ENCODE measurements at places on chromosomes 13 and 19.

DNA sequence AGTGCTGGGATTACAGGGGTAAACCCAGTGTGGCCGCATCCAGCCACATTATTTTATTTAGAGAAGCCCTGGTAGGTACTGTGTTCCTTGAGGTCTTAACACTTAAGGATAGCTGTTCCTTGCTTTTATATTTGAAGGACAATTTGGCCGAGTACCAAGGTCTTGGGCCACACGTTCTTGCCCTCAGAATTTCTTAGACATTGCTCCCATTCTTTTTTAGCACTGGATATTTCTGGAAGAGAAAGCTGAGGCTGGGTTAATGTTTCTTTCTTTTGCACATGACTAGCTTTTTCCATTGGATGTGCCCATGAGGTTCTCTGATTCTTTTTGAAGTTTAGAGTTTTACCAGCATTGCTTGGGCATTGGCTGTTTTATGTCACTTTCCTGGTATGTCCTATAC lies 5.5 kb upstream of the RNF113B start:
- no peak for DNase-seq

DNA sequence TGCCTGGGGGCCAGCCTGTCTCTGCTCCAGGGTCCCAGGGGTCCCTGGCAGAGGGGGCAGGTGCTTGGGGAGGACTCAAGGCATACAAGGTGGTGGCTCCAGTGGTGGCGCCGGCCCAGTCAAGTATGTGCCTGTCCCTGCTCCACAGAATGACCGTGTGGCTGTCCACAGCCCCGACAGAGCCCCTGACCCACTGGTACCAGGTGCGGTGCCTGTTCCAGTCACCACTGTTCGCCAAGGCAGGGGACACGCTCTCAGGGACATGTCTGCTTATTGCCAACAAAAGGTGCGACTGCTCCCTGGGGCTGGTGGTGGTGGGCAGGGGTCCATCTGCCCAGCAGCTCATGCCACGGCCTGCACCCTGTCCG lies 8.2 kb downstream of the YIPF2 start:
- DNase-seq = no peak

DNA sequence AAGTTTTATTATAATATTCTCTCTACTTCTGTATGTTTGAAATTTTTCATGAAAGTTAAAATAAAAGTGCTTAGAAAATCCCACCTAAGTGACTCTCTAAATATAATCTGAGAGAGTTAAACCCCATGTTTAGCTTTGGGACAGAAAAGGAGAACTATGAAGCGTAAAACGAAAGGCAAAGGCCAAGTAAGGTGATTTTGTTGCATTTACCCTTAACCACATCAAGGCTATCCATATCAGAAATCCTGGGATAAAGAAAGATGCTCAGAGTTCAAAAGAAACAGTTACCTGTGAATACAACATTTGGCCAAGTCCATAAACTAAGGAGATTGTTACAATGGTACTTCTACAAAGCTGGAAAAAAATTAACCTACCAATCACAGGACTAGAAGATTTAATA lies 31.3 kb downstream of the UBL3 start:
- no peak for DNase-seq

- peak; percentile 80 for DNase-seq
These were observed 2.8 kb upstream of the CIRBP start for GRCh38 chr19:1266129-1266915.

DNA sequence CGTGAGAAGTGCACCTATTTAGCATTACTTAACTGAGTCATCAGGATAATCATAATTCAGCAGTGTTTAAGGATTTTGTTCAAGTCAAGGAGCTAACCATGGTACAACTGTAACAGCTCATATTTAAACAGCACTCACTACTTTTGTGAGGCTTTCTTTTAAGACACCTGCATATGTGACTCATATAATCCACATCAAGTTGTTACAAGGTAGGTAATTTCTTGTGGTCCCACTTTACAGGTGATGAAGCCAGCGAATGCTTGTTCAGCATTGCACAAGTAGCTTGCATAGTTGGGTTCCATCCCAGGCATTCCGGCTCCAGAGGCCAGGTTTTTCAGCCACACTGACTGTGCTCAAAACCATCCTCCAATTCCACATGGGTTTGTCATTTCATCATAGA lies 569.2 kb downstream of the MYO16 start:
- no peak for DNase-seq

DNA sequence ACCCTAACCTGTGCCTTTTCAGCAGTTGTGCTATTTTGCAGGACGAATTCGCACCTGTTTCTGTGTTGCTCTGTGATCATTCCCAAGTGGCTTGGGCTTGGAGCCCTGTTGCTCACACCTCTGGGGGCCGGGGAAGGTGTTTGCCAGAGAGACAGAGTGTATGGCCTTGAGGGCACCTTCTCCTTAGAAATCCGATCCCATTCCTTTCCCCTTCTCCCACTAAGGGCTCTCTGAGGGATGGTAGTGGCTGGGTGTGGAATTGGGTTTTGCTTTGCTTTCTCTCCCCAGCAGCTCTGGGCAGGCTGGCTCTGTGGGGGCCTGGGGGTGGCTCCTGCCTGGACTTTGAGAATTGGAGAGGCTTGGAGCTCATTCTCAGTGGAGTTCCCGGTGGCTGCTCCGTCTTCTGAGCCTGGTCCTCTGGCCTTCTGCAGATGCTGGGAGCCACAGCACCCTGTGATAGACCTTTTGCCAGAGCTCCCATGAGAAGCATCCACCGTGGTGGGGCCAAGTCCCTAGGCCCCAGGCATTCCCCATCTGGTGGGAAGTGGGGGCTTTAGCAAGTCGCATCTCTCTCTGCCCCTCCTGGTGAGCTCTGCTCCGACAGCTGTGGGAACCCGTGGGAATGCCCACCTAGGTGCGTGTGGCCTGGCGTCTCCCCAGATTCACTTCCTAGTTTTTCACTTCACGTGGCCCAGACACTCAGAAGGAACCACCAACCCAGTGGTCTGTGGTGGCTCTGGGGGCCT lies 26.1 kb downstream of the ATP11A start:
- DNase-seq = no peak

- no peak for DNase-seq
These were observed 214.0 kb upstream of the SOX1 start for GRCh38 chr13:111852725-111853518.

DNA sequence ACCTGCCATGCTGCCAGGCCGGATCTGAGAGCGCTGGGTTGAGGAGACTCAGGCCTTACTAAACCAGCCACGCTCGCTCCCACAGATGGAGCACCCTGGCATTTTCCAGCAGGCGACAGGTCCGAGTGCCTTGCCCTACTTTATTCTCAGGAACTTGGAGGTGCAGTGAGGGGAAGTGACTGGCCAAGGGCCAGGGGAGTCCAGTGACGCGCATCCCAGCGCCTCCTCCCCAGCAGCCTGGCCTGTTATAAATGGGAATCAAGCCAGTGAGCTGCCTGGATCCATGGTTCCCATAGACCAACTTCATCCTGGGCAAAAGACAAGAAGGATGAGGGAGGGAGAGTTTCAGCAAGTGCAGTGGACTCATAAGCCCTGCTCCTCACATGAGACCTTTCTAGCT lies 35.5 kb downstream of the TMED1 start:
- no peak for DNase-seq

DNA sequence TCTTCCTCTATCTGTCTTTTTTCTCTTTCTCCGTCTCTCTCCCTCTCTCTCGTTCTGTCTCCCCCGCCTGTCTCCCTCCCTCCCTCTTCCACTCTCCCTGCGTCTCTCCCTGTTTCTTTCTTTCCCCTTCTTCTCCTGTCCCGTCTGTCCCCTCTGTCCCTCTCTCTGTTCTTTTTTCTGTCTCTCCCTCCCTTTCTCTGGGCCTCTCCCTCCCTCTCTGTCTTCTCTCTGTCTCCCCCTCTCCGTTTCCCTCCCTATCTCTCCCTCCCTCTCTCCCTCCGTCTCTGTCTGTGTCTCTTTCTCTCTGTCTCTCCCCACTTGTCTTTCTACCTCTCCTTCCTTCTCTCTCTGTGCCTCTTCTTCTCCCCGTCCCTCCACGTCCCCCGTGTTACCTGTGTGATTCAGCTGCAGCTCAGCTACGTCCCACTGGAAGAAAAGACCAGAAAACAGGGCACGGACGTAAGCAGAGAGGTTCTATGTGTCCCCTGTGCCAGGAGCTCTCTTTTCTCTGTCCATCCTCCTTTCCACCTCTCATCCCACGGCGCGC lies 1.2 kb downstream of the CD70 start:
- DNase-seq = no peak

DNA sequence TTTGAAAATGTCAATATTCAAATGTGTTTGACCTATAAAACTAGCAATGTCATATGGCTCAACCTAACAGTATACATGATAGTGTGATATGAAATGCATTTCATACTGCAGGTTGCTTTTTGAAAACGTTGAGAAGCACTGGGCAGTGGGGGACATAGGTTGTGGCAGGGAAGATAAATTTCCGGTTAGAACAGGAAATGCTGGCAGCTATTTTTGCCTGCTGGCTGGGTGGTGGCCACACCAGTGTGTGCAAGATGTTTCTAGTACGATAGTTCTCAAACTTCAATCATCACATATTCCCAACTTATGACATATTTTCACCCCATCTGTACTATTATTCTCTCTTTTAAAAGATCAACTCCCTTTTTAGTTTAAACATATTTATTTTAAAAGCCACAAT lies 17.2 kb downstream of the FXYD5 start:
- DNase-seq = no peak

GRCh38 chr19:29509456-29509855 lies 16.3 kb upstream of the VSTM2B start:
- DNase-seq = no peak

- no peak for DNase-seq
These were observed 12.8 kb downstream of the SHC2 start for GRCh38 chr19:447816-448560.

GRCh38 chr19:1746401-1747284 lies 6.7 kb upstream of the ONECUT3 start:
- DNase-seq = no peak

- DNase-seq = no peak
These were observed 5.5 kb downstream of the TPGS1 start for GRCh38 chr19:512547-513365.

DNA sequence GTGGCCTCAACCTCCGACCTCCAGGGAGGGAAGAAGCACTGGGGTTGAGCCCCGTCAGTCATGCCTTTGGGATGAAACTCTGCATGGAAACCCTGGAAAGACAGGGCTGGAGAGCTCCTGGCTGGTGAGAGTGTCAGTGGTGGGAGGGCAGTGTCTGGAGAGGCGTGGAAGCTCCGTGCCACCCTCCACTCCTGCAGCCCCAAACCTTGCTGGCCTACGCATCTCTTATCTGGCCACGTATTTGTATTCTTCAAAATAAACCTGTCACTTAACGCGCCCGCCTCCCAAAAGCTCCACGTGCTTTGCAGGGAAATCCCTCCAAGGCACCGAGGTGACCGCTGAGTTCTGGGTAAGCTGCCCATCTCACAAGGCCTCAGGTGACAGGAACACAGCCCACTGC lies 84.3 kb downstream of the TEX29 start:
- DNase-seq = no peak

- DNase-seq = peak; percentile 12
These were observed 418 bp downstream of the ZNF444 start for GRCh38 chr19:56141417-56141993.

DNA sequence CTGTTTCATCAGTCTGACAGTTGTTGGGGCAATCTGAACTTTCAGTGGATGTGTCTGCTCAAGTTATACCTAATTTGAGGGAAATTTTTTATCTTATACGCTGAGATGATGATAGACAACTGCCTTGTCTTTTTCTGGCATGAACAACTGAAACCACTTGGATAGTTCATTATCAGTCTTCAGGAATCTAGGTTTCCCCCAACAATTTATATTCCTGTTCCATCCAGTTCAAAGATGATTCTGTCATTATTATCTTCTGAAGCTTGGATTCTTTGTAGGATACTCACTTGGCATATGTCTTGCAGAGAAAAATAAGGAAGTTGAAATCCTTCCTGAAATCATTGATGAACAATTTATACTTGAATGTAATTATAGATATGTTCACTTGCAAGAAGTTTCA lies 193.7 kb downstream of the LMO7 start:
- DNase-seq = no peak

- no peak for DNase-seq
These were observed 12.0 kb upstream of the CYP2A13 start for GRCh38 chr19:41076286-41076685.

DNA sequence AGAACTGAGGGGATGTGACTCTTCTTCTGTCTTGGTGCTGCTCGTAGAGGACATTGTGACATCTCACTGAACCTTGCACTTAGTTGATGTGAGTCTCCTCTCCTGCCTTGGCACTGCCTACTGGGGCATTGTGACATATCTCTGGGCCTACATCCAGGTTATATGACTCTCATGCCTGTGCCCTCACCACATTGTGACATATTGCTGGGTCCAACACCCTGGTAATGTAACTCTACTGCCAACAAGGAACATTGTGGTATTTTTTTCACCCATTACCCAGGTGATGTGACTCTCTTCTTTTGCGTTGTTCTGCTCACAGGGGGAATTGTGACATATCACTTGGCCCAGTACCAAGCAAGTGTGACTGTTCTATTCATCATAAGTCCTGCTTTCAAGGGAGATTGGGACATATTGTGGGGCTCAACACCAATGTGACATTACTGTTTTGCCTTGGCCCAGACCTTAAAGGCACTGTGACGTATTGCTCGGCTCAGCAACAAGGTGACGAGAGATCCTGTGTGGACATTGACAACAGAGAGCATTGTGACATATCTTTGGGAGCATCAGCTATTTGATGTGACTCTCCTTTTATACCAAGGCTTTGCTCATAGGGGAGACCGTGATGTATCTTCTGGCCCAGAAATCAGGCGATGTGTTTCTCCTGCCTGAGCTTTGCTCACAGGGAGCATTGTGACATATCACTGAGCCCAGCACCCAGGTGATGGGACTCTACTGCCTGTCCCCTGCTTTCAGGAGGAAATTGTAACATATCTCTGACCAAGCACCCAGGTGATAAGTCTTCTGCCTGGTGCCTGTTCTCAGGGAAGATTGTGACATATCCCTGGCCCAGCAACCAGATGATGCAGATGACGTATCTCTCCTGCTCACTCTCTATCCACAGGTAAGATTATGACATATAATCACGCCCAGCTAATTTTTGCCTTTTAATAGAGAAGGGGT lies 12.2 kb upstream of the ZNF429 start:
- DNase-seq = no peak

DNA sequence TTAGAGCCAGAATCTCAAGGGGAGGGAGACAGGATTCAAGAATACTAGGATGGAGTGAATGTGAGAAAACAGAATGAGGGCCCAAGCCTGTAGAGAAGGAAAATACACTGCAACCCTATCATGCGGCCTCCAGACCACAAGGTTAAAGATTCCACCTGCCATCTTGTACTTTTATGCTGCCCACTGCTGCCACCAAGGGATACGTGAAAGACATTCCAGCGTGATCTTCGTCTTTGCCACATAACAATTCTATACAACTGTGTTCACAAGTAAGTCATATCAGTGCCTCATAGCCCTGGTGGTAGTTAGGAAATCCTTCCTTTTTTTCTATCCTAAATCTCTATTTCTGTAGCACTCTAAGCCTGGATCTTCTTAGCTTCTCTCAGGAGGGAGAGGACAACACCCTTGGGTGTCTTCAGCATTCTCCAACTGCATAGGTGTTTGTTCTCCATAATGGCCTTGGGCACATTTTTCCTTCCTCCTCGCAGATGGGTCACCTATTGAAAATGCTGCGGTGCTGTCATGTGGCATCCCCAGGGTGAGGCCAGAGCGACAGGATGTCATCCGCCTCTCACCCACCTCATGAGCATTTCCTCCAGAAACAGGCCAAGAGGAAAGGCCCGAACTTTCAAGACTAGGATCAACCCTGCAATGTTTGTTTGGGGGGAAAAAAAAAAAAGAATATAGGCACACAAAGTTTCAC lies 13.6 kb downstream of the TPT1 start:
- DNase-seq = no peak
